Cardiac septum (tissue), 1 donor: ENCODE measurements at places on chromosomes 16 and 17. TPM values are rescaled to one million over a fixed set of nuclear protein-coding genes. Genes with fewer than 3 reads are reported as not detected.

SLC13A5 gene
- total RNA-seq = 0.11 TPM

C16orf86 gene
- total RNA-seq = 5.6 TPM

TNFRSF17 gene
- not detected for total RNA-seq

KRTAP2-4 gene
- not detected for total RNA-seq

CFAP97D1 gene
- not detected for total RNA-seq

EME2 gene
- 14.9 TPM for total RNA-seq

WNT9B gene
- total RNA-seq = 0.62 TPM

ALOX12B gene
- total RNA-seq = not detected

TRAPPC1 gene
- total RNA-seq = 114 TPM

TEKT3 gene
- total RNA-seq = 0.86 TPM

TCAP gene
- 4,725 TPM for total RNA-seq

DNA sequence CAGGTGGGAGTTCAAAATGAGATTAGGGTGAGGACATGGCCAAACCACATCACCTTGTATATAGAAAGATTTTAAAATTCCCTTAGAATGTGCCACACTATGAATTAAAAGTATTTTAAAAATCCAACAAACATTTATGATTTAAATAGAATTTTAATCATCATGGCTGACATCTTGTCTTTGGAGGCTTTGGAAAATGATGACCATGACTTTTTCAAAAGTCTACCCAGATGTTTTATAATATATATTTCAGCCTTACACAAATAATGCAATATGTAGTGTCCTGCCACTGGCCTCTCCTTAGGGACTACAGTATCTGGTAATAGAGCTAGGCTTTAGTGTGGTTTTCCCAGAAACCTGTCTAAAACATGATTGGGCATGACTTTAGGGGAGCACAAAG lies 1353.4 kb upstream of the GOT2 start:
- no peak for DNase-seq

DNA sequence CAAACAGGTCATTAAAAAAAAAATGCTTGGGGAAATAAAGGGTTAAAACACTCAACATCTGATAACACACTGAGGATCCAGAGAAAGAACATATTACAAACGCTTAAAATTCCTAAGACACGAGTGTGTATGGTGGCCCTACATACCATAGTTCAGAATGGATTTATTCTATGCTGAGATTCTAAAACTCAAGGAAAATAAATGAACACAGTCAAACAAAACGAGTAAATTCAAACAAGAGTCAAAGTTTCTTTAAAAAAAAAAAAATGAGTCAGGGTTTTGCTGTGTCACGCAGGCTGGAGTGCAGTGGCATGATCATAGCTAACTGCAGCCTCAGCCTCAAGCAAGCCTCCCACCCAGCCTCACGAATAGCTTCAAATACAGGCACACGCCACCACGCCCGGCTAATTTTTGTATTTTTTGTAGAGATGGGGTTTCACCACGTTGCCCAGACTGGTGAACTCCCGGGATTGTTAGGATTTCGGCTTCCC lies 17.4 kb downstream of the CRK start:
- no peak for DNase-seq

GRCh38 chr17:50206604-50207293 lies 5.3 kb upstream of the COL1A1 start:
- peak; percentile 70 for DNase-seq

DNA sequence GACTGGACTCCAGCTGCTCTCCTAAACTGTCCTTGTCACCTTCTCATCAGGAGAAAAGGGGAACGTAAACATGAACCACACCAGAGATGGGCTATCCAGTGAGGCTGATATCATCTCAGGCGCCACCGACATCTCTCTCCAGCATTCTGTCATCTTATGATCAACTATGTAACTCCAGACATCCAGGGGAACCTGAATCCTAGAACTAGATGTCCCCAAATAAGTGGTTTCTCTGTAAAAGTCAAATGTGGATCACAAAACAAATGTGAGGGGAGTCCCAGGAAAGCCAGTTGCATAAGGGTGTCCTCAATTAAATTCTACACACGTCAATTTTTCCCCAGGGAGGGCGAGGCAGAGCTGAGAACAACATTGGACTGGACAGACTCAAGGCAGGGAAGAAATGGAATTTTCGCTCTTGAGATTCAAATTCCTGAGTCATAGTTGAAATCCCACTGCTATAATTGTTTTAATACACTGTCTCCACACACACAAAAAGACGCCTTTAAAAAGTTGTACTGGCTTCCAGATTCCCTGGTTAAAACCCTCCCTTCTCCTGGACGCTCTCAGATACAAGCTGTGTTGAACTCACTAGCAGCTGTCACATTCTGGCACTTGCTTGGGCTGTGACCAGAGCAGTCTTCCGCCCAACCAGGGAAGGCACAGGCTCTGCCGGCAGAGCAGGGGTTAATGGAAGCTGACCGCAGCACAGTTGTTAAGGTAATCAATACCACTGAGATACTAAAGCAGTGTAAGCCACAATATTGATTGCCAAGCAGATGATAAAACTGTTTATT lies 62.6 kb downstream of the ZFHX3 start:
- no peak for DNase-seq

- DNase-seq = no peak
Measured at GRCh38 chr17:17710728-17711541, 29.7 kb downstream of the RAI1 start.

- DNase-seq = no peak
Measured at GRCh38 chr16:27792486-27793248, 242.7 kb downstream of the KATNIP start.

DNA sequence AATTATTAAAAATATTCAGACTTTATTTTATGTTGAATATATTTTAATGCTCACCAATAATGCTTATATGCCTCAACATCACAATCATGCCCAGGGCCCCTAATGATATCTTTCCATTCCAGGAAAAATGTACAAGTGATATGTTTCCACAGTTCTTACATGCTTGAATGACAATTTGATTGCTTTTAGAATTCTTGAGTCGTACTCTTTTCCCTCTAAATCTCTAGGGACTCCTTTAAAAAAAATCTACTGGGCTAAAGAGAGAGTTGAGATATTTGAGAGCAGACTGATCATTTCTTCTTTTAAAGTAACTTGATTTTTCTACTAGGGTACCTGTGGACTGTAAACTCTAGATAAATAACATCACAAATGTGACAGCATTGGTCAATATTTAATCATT lies 18.2 kb upstream of the HLF start:
- no peak for DNase-seq

DNA sequence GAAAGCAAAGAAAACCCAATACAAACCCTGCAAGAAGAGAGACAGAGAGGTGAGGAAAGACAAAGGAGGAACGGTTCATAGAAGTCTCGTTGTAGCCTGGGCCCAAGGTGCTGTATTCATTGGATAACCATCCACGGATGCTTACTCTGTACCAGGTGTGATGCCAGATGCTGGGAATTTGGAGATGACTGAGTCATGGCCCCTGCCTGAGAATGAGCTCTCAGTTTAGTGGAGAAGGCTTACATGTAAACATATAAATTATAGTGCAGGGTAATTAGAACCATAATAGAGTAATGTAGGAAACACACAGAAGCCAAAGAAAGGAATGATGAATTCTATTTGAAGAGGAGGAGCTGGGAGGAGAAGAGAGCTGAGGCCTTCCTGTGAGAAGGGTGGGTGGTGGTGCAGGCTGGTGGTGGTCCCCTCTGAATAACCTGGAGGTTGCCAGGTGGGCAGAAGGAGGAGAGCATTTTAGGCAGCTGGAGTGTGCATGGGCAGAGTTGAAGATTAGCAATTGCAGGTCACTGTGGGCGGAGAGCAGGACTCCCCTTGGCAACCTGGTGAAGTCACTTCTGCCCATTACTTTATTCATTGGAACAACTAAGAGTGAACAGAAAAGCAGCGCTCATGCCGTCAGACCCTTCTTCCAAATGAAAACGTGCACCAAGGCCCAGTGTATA lies 7.7 kb upstream of the ZG16 start:
- DNase-seq = no peak

- DNase-seq = no peak
Measured at GRCh38 chr16:10988164-10988803, 43.9 kb downstream of the CLEC16A start.

DNA sequence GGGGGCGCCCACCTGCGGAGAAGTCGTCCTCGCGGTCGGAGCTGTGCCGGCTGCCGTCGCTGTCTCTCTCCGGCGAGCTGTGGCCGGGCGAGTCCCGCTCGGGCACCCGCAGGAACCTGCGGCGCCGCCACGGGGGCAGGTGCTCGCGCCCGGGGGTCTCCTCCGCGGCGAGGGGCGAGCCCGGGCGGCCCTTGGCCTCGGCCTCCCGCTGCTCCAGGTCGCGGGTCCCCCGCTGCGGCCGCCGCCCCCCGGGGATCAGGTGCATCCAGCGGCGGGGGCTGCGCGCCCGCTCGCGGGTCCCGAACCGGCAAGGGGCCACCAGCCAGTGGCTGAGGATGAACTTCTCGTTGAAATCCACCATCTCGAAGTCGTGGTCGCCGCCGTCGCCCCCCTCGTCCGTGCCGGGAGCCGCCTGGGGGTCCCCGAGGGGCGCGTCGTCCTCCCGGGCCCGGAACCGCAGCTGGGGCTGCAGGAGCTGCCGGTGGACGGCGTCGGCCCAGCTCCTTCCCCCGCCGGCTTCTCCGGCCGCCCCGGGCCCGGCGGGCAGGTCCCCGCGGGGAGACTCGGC lies 41.4 kb upstream of the BHLHA9 start:
- no peak for DNase-seq

- DNase-seq = no peak
Measured at GRCh38 chr17:57530508-57530907, 214.6 kb downstream of the CCDC182 start.

GRCh38 chr17:80791758-80792284 lies 199.8 kb upstream of the CHMP6 start:
- no peak for DNase-seq

DNA sequence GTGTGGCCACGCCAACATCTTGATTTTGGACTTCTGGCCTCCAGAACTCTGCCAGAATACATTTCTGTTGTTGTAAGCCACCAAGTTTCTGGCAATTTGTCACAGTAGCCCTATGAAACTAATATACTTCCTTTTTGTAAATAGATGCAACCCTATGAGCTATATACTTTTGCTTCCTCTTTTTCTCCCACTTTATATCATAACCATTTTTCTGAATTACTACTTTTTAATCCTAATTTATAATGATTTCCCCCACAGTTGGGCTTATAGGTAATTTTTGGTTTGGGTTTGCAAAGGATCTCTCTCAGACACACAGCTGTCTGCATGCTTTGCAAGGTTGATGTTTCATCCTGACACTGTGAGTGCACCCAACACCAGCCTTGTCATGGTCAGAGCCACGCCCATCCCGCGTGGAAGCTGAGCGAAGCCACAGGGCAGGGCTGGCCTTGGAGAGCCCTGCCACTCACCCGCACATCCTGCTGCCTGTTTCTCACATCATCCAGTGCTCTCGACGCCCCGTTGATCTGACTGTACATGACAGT lies 5.8 kb downstream of the TRIM25 start:
- peak; percentile 94 for DNase-seq

DNA sequence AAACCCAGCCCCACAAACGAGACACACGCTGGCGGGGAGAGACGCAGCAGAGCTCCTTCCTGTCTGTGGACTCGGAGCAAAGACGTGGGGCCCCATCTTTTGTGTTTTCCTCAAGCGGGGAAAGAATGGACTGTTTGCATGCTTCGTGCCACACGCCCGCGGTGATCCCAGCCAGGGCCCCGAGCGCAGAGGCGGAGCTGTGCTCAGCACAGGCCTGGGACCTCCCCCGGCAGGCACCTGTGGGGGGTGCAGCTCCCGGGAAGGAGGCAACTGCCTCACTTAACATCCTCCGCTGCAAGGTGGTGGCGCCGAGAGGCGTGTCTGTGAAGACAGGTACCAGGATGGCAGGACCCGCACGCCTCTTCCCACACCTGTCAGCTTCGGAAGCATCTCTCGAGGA lies 19.1 kb downstream of the TRARG1 start:
- DNase-seq = no peak

DNA sequence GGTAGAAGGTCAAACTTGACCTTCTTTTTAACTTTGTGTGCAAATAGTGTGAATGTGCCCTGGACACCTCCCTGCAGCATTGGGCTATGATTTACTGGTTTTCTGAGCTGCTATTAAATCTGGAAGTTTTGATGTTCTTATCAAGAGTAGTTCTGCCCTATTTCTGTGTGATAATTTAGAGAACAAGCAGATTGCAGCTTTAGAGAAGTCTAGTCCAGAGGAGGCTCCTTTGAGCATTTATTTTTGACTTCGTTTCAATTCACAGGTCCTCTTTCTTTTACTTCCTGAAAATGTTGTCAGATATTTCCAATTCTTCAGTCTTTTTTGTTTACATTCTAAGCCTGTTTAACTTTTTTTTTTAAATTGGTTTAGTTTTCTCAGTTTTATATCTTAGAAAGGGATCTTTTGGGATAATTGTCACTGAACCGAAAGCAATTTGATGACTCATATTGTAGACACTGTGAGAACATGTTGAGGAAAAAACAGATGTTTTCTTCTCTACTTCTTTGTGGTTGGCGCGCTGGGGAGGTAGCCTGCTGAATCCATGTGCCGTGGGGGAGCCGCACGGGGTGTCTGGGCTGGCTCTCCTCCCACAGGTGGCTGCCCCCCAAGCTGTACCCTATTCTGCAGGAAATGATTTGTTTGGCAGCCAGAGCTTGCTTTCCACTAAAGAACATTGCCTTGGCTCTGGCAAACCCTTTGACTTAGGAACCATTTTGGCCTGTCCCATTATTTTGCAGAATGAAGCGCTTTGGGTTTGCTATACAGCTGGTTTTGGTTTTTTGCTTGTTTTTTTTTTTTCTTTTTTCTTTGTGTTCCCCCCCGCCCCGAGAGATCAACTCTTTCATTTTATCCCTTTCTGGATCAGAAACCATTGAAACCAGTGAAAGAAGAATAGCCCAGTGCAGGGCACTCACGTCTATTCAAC lies 53.4 kb downstream of the MFSD11 start:
- no peak for DNase-seq

- no peak for DNase-seq
Measured at GRCh38 chr17:68195667-68196393, 52.0 kb upstream of the AMZ2 start.

GRCh38 chr16:71882505-71883167 lies 1.3 kb downstream of the ZNF821 start:
- no peak for DNase-seq

- peak; percentile 77 for DNase-seq
Measured at GRCh38 chr17:17313350-17313991, 10.3 kb downstream of the NT5M start.

DNA sequence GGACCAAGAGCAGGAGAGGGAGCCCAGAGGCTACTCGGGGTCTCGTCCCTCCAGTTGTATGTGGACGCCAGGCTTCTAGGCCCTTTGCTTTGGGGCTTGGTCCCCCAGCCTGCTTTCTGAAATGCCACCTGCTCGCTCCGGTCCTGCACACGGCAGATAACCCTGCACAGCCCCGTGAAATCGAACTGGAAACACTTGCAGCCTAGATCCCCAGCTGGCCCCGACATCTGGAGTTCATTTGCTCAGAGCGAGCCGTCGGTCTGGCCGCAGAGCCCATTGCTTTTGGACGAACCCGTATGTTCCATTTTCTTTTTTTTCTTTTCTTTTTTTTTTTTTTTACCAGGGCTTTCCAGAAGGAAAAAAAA lies 22.9 kb downstream of the C1QTNF1 start:
- DNase-seq = no peak

- DNase-seq = no peak
Measured at GRCh38 chr17:58875261-58875660, 119.6 kb downstream of the PPM1E start.
